ENCODE measurements at places on chromosomes 5 and 9.
A peak's percentile ranks its signal among the peaks of the same experiment; 100 is the strongest.

DNA sequence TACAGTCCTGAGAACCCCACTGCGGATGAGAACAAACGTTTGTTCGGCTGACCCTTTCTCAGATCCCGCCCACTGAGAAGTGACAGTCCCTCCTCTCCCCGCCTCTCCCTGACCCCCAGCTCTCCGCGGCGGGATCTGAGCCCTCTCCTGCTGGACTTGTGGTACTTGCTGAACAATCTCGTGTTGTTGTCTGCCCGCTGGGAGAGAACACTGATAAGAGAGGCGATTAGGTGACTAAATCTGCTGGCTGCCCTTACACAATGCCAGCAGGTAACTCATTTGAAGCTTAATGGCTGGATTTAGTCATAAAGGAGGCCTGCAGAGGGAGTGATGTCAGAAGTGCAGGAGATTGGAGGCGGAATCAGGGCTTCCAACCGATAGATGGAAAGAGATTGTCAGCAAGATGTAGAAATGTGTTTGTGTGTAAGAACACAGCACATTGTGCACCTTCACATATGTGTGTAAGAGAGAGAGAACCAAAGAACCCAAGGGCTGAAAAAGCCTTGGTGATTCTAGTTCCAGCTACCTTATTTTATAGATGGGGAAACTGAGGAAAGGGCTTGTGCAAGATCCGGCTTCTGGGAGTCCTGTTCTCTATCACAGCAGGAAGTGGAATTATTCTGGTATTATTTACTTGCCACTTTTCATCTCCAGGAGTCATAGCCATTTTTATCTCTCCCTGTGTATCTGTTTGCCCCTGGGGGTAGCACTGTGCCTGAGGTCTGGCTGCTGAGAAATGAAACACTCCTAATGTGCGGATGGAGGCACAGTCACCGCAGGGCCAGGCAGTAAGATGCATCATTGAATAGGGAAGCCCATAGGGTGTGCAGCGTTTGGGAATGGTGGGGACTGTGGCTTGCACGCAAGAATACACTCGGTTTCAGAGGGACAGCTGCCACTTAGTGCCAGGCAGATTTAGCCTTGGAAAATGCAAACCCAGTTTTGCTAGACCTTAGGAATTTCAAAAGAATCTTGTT, 203.7 kb upstream of the MSX2 start:
- peak; percentile 73 for DNase-seq

DNA sequence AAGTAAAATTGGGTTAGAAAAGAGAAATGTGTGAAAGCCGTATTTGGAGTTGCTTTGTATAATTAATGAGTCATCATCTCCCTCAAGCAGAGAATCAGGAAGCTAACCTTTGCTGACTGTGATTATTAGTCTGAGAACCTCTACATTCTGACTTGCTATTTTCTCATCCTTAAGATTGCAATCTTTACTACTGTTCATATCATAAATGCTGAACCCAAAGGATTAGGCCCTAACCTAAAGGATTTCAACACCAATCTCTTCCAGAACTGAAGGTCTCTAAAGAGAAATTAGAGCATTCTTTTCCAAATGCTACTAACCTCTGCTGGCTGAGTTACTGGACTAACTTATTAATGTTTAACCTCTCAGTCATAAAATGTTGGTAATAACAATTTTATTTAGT, 538.1 kb upstream of the MEF2C start:
- peak; percentile 10 for DNase-seq

DNA sequence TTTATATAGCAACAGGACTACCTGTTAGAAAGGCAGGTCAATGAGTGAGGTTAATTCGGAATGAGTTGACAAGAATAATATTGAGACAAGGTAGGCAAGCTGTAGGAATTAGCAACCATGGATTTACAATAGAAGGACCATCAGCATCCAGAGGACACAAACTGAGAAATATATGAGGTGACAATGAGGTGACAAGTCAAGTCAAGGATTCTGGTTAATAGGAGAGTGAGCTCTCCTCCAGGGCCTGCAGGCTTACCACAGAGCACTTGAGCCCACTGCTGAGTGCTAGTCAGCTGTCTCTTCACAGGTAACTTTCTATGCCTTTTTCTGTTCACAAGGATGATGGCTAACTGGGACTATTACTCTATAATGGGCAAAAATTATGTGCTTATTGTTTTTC, 227.2 kb downstream of the MRPS30 start:
- DNase-seq = no peak

- DNase-seq = no peak
Measured at GRCh38 chr5:65482296-65482735, 596 bp upstream of the ADAMTS6 start.

GRCh38 chr9:93701494-93702218, 125.3 kb downstream of the PHF2 start:
- DNase-seq = no peak

GRCh38 chr5:107216587-107216986, 454.1 kb downstream of the EFNA5 start:
- DNase-seq = no peak
